Activated CD4-positive, CD25-positive, alpha-beta regulatory T cell (primary cell): ENCODE measurements at places on chromosomes 12 and 14.

- DNase-seq, result no peak
Observed at GRCh38 chr12:122166422-122167349, 7.3 kb downstream of the IL31 start.

DNA sequence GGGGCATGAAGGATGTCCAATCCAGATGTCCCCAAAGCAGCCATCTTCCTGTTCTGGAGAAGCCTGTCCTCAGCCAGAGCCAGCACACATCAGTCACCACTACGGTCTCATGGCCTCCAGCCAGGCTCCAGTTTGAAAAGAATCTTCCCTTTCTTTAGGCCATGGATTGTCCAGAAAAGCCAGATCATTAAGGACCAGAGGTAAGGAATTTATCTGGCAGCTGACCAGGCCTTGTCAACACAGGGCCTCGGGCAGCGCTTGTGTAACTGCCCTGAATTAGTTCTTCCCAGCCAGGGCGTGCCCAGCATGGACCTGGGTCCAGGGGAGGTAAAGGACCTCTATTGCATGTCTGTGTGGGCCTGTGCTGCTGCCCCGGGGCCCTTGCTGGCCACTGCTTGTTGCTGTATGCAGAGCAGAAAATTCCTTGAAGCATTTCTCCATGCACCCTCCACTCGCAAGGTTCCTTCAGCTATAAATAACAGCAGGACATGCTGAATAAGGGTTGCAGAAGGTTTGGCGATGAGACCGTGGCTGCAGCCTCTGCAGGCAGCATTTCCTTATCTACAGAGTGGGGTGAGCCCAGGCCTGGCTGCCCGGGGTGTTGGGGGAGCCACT is 21.7 kb upstream of the VPS37B start:
- no peak for DNase-seq

- DNase-seq, result no peak
Observed at GRCh38 chr12:29499235-29499634, 1.7 kb upstream of the OVCH1 start.

DNA sequence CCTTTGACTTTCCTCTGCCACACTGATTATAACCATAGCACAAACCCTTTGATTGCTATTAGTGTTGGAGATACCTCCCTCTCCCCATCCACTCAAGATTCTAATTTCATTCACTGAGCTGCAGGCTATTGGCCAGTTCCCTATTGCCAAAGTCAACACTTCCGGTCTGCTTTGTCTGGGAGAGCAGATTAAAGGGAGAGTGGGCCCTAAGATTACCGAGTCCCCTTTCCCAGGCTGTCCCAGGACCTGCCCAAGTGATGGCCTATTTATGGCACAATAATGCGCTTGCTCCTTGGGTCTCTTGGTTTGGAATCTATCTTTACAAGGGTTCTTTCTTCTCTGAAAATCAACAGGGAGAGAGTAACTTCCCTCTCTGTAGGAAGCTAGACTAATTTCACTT is 42.9 kb upstream of the LTBP2 start:
- no peak for DNase-seq

GRCh38 chr14:77189479-77189878 is 7.9 kb downstream of the TMEM63C start:
- no peak for DNase-seq

GRCh38 chr12:1837541-1838204 is 17.3 kb downstream of the LRTM2 start:
- no peak for DNase-seq
